ENCODE measurements at places on chromosomes 2 and 18.

DNA sequence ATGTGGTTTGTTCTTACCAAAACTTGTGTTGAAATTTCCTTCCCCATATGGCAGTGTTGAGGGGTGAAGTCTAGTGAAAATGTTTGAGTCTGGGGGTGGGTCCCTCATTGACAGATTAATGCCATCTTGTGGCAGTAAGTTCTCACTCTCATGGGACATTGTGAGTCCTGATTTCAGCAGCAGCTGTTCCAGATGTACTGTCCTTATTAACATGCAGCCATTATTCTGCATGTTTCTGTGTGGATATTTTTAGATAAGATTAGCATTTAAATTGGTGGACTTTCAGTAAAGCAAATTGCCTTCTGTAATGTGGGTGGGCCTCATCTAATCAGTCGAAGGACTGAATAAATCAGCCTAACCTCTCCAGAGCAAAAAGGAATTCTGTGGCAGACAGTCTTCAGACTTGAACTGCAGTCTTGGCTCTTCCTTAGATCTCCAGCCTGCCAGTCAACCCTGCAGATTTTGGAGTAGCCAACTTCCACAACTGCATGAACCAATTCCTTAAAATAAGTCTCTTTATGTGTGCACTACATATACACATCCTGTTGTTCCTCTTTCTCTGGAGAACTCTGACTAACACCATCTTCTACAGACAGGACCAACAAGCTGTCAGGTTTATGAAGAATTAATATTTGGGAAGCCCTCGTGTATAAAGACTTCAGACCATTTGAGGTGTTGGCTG is 138.7 kb upstream of the ZNF516 start:
- no peak for DNase-seq

DNA sequence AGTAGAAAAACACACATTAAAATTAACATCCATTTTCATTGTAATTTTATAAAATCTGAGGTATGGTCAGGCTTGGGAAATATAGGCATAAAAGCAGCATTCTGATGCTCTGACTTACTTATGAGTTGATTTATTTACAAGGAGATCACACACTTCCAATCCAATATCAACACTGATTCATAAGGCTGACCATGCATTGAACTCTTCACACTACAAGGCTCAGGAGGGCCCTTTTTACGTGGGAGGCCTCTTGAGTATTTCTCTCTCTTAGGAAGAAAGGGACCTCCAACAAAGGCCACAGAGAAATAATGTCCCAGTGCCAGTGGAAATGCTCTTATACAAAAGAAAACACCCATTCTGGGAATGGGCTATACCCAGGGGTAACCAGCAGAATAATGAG is 222.8 kb downstream of the NAPG start:
- DNase-seq: no peak

DNA sequence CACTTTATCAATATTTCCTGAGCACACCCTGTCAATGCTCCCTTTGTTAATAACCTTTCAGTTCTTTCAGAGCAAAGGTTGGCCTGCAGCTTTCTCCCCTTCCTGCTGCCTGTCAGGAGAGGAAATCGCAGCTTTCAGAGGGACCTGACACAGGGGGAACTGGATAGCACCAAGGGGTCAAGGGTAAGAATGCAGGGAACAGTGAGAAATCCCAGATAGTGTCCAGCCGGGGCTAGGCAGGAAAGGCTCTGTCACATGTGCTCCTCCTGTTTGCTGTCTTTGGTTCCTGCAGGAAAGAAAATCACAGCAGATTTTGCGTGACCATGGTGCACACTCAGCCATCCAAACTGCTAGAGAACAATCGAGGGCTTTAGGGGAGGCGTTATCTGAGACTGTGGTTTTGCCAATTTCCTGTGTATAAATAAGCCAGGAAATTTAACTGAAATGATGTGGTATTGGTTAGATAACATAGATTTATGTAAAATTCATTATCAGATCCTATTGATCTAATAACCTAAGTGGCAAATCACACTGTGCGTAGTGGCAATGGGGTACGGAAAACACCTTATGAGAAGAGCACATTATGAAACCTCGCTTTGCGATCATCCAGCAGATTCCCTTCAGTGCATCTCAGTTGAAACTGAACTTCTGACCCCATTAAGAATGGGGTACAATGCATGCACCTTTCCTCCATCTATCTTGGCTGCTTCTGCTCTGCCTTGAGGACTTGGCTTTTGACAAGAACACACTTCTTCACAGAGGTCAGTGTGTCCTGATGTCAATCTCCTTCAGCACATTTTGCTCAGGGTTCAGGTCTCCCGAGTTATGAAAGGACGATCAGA is 178.0 kb downstream of the ICOS start:
- DNase-seq: no peak

- DNase-seq: no peak
These were observed 105.8 kb upstream of the MYCN start for GRCh38 chr2:15834381-15835031.

GRCh38 chr2:68734176-68734575 is 435 bp upstream of the ARHGAP25 start:
- no peak for DNase-seq

DNA sequence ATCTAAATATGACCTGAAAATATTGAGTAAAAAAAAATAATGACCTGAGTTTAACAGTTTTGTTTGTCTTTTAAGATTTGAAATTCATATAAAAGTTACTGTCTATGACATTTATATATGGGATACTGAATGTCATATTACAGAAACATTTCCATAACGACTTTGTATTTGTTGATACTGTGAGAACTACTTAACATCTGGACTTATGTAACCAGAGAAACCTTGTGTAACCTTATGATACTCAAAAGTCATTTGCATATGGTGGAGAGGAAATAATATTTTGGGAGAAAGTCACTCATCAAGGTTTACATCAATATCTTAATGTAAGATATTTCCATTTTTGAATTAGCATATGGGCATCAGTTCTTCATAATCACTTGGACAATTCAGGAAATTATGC is 12.6 kb downstream of the MFSD6 start:
- DNase-seq: no peak

- DNase-seq: no peak
These were observed 37.3 kb downstream of the FER1L5 start for GRCh38 chr2:96679848-96680247.

DNA sequence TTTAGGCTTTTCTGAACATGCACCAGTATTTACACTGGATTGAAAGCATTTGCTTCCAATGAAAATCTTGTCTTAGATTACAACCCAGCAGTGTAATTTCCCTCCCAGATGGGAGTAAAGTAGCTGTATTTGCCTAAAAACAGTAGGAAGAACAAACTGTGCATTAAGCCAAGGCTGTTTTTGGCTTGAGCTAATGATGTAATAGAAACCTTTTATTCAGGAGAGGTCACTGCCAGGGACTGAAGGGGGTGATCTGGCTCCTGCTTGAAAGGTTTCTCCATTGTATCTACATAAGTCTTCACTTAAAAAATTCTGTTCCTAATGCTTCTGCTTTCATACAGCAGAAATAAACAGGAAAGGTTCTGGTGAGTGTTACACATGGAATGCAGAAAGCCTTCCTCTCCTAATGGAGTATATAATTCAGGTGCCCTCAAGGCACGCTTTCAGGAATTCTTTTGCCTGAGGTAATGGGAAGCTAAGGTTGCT is 74.4 kb downstream of the MEIS1 start:
- no peak for DNase-seq

GRCh38 chr2:25215232-25215631 is 46.9 kb upstream of the POMC start:
- no peak for DNase-seq

DNA sequence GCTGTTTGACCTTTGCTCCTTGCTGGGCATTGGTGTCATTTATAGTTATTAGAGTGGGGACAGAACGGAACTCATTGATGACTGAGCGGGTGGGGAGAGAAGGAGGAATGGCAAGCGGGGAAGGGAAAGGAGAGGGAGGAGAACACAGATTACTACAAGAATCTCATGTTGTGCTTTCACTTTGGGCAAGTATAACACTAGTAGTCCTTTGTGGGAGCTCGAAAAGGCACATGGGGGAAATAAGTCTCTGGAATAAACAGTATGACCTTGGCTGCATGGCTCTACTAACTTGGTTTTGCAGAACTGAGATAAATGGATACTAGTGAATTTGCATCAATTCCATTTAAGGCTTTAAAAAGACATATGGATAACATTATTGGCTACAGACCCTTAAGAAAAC is 161.7 kb upstream of the NABP1 start:
- DNase-seq: no peak

GRCh38 chr2:127084611-127085316 is 22.2 kb downstream of the BIN1 start:
- DNase-seq: peak; percentile 49

GRCh38 chr2:240231838-240232244 is 91.4 kb upstream of the OTOS start:
- no peak for DNase-seq

DNA sequence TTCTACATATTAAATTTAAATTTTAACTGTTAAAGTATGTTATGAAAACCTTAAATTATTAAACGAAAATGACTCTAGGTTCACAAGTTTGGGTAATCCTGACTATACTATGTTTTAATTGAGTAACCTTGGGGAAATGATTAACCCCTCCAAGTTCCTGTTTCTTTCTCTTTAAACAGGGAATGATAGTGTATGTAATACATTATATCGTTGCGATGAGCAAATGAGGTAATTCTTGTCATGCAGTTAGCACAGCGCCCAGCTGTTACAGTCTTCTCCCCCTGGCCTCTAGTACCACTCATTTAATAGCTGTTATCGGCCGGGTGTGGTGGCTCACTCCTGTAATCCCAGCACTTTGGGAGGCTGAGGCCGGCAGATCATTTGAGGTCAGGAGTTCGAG is 80.4 kb downstream of the MTA3 start:
- DNase-seq: no peak

- DNase-seq: no peak
These were observed 11.8 kb downstream of the CCDC85A start for GRCh38 chr2:56195563-56195962.

GRCh38 chr2:106105151-106105922 is 88.8 kb downstream of the UXS1 start:
- DNase-seq: no peak

- no peak for DNase-seq
These were observed 160.5 kb downstream of the TMEM163 start for GRCh38 chr2:134558208-134558830.

DNA sequence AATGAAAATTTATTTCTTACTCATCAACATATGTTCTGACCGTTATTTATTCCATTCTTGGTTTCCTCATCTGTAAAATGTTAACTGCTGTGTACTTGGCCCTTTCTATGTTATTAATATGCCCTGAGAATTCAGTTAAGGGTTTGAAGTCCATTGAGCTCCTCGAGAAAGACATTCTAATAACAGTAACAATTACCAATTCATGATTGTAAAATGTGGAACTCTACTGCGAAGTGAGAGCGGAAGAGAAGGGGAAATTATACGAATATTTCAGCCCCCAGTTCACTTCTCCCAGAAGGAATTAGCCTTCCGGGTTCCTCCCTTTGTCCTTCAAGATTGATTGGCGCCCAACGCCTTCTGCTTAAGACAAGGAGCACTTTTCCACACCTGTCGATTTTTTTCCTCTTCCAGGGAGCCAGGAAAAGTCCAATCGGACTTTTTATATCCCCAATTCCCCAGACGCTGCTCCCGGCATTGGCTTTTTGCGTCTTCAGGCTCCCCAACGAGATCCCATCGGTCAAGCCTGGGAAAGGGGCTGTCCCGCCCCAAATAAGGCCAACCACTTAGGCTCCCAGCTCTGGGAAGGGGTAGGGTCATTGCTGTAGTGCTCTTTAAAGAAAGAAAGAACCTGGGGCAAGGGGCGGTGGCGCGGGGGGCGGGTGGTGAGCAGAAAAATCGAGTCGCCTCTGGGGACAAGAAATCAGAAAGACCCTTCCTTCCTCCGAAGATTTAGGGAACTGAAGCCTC is 1.6 kb downstream of the DSC2 start:
- no peak for DNase-seq

DNA sequence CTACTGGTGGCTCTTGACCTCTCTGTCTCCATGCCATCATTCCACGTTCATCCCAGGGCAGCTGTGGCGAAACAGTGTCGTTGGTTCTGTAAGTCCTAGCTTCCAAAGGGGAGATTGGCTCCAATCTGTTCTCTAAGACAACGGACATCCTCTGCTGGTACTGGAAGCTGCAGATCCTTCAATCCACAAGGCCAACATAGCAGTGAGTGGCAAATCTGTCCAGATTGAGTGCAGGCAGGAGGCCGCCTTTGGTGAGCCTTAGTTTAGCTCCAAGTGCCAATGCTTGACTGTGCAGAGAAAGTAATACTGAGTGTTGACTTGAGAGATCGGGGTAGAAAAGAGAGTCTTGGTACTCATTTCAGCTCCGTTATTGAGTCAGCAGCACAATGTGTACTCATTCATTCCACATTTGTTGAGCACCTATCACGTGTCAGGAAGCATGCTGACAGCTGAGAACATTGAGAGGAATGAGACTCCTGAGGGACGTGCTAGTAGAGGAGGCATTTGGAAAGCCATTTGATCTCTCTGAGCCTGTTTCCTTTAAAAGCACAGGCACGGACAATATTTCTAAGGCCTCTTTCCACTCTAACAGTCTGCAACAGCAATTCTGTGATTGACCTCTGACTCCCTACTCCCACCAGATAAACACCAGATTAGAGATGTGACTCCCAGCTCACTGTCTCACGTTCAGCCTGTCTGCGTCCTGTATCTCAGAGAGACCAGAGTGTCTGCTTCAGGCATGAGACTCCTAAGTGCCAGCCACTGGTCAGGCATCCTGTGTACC is 306.0 kb downstream of the CLIP4 start:
- DNase-seq: no peak

- no peak for DNase-seq
These were observed 134.8 kb upstream of the AGAP1 start for GRCh38 chr2:235358981-235359471.

DNA sequence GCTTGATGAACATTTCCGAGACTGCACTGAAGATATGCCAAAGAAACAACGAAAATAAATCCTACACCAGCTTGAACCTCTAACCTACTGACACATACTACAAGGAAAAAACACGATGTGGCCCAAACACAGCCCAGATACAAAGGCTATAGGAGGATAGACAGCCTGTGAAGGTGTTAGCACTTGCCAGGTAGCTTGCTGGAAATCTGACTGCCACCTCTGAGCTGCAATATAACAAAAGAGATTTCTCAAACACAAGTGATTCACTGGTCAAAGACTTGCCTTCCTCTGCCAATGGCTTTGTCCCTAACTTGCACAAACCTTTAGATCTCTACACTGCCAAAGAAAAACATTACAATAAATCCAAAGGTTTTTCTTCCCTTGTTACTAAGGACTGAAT is 21.1 kb downstream of the CFAP210 start:
- DNase-seq: no peak

GRCh38 chr18:40159141-40160017 is 1795.7 kb upstream of the PIK3C3 start:
- no peak for DNase-seq

GRCh38 chr2:155350783-155351580 is 652.5 kb downstream of the KCNJ3 start:
- DNase-seq: no peak

DNA sequence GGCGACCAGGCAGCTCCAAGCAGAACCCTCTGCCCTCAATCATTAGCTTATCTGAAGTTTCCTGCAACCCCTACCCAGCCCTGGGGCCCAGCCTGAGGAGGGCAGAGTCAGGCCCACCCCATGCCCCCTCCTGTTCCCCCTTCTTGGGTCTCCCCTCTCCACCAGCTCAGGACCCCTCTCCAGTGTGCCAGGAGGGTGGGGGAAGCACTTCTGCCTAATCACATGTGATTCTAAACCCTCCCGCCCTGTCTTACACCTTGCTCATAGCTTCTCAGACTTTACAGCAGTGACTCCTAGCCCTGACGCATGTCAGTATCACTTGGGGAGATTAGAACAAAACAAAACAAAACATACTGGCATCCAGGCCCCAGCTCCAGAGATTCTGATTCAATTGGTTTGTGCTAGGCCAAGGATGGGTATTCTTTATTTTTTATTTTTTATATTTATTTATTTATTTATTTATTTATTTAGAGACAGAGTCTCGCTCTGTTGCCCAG is 42.5 kb upstream of the ASAP2 start:
- DNase-seq: no peak
